Kidney epithelial cell (primary cell): ENCODE measurements at places on chromosomes 12 and 14. TPM values are rescaled to one million over a fixed set of nuclear protein-coding genes. Genes with fewer than 3 reads are reported as not detected.
A peak's percentile ranks its signal among the peaks of the same experiment; 100 is the strongest.

DNA sequence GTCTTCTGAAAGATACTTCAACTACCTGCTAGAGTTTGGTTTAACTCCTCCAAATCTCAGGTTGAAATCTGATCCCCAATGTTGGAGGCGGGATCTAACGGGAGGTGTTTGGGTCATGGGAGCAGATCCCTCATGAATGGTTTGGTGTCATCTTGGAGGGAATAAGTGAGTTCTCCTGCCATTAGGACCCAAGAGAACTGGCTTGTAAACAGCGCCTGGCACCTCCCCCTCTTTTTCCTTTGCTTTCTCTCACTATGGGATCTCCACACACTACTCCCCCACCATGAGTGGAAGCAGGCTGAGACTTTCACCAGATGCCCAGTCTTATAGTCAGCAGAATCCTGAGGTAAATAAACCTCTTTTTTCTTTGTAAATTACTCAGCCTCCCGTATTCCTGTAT lies 2.5 kb downstream of the CNIH1 start:
- no peak for DNase-seq

DNA sequence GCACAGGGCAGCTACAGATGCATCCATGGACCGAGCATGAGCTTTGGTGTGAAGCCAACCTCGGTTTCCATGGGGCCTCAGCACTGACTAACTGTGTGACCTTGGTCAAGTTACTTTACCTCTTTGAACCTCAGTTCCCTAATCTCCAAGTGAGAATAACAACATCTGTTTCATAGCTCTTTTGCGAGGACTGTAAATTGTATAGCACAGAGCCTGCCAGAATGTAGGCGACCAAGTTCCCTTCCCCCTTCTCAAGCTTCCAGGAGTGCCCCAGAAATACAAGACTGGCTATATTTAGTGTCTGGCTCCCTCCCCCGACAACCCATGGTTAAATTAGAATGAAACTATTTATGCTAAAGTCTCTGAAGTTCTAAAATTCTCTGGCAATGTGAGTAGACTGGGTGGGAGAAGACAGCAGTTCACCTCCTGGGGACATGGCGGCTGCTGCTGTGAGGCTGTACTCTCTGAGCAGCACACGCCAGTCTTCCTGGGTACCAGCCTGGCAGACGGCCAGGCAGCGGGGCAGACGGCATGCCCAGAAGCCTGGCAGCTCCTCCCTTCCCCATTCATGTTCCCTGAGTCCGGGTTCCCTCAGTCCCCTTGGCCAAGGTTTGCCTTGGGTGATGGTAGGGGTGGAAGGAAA lies 22.0 kb upstream of the TMED10 start:
- DNase-seq = no peak

GRCh38 chr12:50947933-50948626 lies 4.3 kb upstream of the HIGD1C start:
- no peak for DNase-seq

- no peak for DNase-seq
Measured at GRCh38 chr12:70031046-70031445, 206.0 kb downstream of the MYRFL start.

GRCh38 chr12:114919479-114919878 lies 235.5 kb upstream of the TBX3 start:
- no peak for DNase-seq

DNA sequence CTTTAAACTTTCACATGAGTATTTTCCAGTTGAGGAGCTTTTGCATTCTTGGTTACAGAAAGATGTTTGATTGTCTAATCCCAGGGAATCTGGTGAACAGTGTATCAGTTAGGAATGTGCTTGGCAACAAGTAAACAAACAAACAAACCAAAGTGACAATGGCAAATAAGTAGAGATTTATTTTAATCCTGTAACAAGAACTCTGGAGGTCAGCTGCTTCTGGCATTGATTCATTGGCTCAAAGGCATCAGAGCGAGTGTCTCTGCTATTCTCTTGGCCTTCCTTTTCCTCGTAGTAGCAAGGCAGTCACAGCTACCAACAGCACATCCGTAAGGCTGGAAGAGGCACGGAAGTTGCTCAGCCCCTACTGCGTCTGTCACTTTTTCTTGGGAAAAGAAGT lies 37.2 kb downstream of the CRADD start:
- no peak for DNase-seq

DNA sequence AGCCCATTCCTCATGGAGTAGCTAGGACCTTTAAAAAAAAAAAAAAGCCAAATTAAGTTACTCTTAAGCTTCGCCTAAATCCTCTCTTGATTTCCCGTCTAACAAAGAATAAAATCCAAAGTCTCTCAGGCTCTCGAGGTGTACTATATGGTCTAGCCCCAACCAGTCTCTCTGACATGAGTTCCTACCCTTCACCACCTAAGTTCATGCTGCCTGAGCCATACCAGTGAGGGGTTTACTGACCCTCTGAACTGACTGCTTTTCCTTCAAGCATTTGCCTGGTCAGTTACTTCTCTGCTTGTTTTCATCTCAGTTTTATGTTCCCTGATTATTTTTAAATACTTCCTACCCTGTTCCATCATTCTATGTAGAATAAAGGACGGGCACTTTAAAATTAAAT lies 58.2 kb upstream of the KCNMB4 start:
- no peak for DNase-seq

GRCh38 chr12:113030875-113031525 lies 25.5 kb upstream of the DTX1 start:
- no peak for DNase-seq

- peak; percentile 88 for DNase-seq
Measured at GRCh38 chr14:68278576-68279436, 459.2 kb downstream of the RAD51B start.

- no peak for DNase-seq
Measured at GRCh38 chr14:65257425-65257824, 155.1 kb upstream of the FUT8 start.

DNA sequence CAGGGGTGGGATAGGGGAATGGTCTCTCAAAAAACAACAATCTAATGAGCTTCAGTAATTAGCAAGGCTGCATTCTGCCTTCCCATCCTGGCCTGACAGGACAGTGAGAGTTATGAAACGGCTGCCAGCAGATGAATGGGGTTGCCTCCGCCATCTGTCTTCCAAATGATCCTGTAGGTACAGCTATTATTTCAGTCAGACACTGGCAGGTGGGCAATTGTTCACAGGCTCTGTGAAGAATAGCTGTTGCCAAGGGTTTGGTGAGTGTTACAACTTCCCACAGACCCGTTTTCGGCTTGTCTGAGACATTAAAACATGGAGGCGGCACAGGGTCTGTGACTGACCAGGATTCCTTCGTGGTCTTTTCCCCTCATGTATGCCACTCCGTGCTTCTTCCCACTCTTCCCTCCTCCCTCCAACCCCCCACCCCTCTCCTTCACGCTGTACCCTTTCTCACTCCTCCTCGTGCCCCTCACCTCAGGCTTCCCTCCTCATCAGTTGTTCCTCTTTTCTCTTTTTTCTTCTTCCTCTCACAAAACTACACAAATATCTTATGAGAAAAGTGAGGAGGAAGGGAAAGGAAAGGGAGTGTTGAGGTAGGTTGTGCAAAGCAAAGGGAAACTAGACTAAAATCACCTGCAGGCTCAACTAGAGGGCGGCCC lies 160.8 kb upstream of the GZMB start:
- no peak for DNase-seq

DNA sequence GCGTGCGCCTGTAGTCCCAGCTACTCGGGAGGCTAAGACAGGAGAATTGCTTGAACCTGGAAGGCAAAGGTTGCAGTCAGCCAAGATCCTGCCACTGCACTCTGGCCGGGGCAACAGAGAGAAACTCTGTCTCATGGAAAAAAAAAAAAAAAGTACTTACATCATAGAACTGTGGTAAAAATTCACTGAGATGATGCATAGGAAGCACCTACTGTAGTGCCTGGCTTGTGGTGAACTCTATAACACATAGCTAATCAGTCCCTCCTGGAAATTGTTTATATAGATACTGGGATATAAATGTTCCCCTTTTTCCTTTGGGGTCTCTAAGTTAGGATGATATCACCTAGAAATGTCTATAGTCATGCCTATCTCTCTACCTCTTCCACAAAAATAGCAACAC lies 89.7 kb upstream of the CPM start:
- DNase-seq = no peak

DNA sequence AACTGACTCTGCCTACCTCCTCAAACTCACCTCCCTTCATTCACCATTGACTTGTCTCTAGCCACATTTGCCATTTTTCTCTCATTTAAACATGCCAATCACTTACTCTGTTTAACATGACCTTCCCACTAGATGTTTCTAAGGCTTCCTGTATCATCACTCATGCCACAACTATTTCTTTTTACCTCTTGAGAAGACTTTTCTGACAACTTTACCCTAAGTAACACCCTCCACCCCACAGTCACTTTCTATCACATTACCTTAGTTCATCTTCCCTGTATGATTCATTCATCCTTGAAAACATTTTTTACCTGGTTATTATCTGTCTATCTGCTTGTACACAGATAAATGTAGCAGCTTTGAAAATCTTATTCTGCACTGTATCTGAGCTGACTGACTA lies 19.4 kb downstream of the PLCZ1 start:
- DNase-seq = no peak

DNA sequence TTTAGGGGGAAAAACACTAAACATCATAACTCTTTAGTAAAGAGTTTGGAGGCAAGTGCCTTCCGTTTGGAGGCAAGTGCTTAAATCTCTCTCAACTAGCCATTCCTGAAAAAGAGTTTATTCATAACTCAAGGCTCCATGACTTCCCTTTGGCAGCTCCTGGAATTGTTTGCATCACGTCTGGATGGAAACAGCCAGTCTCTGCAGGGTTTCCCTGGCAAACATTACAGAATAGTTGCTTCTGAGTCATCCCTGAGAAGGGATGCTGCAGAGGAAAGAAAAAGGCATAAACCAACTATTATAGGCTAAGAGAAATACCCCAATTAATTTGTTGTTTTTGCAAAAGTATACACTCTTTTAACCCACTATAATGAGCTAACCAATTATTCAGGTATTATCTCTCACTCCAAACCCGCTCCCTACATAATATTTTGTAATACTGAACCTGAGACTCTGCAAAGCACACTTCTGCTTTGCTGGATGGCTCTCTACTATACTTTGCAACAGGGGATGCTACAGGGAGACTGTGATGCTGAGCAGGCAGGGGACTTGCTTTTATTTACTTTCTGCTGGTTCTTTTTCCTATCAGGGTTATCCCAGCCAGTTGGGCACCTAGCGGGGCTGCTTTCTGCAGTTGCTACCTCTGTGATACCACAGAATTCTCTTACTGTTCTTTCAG lies 497.7 kb downstream of the FUT8 start:
- DNase-seq = peak; percentile 4

- DNase-seq = no peak
Measured at GRCh38 chr14:90700933-90701776, 115.1 kb downstream of the TTC7B start.

Gene FAM186B
- 0.14 and 0.21 TPM in 2 replicates for total RNA-seq

Gene DPY19L2
- total RNA-seq = 5.8 and 6.7 TPM in 2 replicates

Gene EFS
- 10.8 and 15.4 TPM in 2 replicates for total RNA-seq

Gene DIO2
- total RNA-seq = 0.07 TPM in 1 of 2 replicates, not detected in the other

Gene MYH6
- not detected in 2 replicates for total RNA-seq

Gene EPYC
- not detected in 2 replicates for total RNA-seq

Gene CLEC14A
- 0.27 and 0.58 TPM in 2 replicates for total RNA-seq

Gene C1S
- total RNA-seq = 2.8 and 4.0 TPM in 2 replicates

Gene SLCO1A2
- not detected in 2 replicates for total RNA-seq

Gene BCL2L14
- not detected in 2 replicates for total RNA-seq
